Stimulated activated naive B cell treated with anti-CD40 and anti-IgM and Interleukin-4, amounts not matched to agents 10 μg/mL and 1 μg/mL and 100 μg/mL, for 72 hours (primary cell): ENCODE measurements at places on chromosomes 2 and 18.

- no peak for DNase-seq
Measured at GRCh38 chr2:184272056-184272455, 326.3 kb upstream of the ZNF804A start.

DNA sequence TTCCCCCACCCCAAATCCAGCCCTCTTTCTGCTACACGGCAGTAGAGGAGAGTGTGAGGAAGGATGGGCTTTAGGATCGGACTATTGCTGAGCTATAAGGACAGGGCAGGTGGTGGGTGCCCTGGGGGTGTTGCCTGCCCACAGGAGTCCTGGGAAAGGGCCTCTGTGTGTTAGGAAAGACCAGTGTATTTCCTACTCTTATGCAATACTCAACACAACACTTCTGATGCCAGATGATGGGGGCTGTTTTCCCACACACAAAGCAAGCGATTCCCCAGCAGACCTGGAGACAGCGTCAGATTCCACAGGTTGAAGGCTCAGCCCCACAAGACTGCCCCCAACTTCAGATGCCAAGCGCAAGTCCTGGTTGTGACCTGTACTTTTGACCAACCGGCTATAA is 91.0 kb upstream of the LCLAT1 start:
- no peak for DNase-seq

GRCh38 chr18:68275616-68276015 is 439.3 kb downstream of the TMX3 start:
- no peak for DNase-seq

- DNase-seq: no peak
Measured at GRCh38 chr18:55220523-55220922, 261.3 kb upstream of the CCDC68 start.

DNA sequence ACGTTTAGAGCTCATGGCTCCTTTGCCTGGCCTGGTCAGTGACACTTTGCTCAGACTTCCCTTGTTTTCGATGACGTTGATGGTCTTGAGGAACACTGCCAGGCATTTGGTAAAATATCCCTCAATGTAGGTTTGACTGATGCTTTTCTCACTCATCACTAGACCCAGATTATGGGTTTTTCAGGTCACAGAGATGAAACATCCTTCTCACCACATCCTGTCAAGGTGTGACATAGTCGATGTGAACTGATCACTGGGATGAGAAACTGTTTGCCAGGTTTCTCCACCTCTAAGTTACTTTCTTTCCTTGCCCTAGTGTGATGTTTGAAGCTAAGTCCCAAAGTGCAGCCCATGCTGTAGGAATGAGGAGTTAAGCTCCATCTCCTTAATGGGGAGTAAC is 81.5 kb downstream of the AFF3 start:
- no peak for DNase-seq

DNA sequence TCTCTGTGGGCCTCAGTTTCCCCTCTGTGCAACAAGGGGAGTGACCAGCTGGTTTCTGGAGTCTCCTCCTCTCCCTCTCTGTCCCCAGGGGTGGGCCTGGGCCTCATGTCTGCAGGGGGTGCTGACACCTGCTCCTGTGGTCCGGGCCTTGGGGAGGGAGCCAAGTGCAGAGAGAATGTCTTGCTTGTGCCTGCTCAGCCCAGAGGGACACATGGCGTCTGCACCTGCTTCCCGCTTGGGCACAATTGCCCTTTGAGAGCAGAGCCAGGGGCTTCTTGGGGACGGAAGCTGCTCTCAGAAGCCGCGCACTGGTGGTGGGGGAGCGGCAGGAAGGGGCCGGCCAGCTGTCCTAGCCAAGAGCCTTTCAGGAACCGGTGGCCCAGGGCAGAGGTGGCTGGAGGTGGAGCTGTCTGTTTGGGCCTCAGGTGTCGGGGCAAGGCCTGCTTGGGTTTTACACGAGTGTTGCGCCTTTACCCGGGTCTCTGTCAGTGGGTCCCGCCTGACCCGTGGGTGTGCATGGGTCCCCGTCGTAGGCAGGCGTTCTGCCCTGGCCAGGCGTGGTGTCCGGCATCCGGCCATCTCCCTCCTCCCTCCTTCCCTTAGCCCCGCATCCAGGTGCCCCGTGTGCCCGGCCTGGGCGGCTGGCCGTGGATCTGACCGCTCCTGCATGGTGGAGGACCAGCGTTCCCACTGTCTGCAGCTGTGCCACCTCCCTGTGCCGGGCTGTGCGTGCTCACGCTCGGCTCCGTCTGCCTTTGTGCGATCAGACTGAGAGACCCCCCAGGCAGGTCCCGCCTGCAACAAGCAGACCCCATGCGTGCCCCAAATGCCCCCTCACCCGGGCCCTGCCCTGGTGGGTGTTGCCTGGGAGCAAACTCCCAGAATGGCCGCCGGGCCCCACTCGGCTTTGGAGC is 4.0 kb downstream of the NEU4 start:
- no peak for DNase-seq

DNA sequence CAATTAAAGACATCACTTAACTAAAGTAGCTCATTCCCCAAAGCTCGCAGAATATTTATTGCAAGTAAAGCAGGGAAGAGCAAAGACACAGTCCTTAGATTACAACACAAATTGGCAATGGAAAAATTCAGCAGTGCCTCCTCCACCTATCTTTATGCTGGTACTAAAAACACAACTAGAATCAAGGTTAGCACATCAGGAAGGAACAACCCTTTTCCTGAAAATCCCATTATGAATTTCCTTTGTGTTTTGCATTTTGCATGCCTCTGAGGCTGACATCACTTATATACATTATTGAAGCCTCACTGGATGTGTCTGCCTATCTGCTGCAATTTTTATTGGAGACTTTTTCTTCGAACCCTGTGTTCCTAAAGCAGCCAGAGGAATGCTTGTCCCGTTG is 193.8 kb upstream of the STK17B start:
- no peak for DNase-seq
